ENCODE measurements at places on chromosomes 12 and 14.
A peak's percentile ranks its signal among the peaks of the same experiment; 100 is the strongest.

DNA sequence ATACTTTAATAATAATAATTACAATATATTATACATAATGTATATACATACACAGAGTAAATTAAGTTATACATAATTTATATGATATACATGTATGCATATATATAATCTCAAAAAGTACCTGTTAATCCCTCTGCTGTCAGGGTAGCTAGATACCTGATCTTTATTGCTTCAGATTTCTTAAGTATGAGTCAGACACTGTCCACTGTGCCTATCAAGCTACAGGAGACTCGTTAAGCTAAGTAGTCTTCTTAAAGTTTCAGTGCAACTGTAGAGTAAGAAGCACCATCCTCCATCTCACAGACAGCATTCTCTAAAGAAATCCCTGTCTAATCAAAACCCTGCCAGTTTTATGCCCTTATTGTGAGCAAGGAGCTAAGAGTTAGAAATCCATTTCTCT lies 428.7 kb downstream of the RERGL start:
- DNase-seq, result no peak

DNA sequence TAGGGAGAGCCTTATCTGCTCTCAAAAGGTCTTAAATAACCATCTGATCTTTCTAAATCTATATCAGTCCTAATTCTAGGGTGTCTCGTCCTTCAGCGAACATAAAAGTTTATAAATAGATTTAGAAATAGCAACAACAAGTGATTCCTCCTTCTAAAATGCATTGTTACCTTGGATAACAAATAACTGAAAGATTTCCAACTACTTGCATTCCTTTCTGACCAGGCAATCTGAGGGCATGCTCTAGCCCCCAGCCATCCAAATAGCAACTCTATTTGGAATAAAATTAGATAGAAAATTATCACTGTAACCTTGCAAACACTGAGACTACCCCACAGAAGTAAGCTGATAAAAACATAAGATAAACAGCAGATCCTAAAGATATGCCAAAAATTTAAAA lies 21.8 kb upstream of the KRR1 start:
- no peak for DNase-seq

- peak; percentile 18 for DNase-seq
Observed at GRCh38 chr12:22287776-22288621, 46.5 kb downstream of the ST8SIA1 start.

DNA sequence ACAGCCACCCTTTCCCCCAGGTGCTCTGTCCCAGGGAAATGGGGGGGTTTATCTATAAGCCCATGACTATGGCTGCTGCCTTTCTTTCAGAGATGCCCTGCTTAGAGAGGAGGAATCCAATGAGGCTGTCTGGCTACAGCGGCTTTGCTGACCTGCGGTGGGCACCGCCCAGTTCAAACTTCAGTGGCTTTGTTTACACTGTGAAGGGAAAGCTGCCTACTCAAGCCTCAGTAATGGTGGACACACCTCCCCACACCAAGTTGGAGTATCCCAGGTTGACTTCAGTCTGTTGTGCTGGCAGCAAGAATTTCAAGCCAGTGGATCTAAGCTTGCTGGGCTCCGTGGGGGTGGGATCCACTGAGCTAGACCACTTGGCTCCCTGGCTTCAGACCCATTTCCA lies 869.2 kb downstream of the SLC6A15 start:
- DNase-seq, result no peak

- no peak for DNase-seq
Observed at GRCh38 chr14:99554757-99555531, 49.1 kb downstream of the CCDC85C start.

- DNase-seq, result no peak
Observed at GRCh38 chr14:100581228-100582145, 5.7 kb downstream of the BEGAIN start.

GRCh38 chr14:90696720-90697119 lies 119.5 kb downstream of the TTC7B start:
- no peak for DNase-seq

- no peak for DNase-seq
Observed at GRCh38 chr12:100199023-100199346, 1.6 kb upstream of the ACTR6 start.

- DNase-seq, result no peak
Observed at GRCh38 chr12:101931498-101932326, 54.3 kb downstream of the DRAM1 start.

GRCh38 chr14:103535081-103535890 lies 6.3 kb downstream of the TRMT61A start:
- no peak for DNase-seq

DNA sequence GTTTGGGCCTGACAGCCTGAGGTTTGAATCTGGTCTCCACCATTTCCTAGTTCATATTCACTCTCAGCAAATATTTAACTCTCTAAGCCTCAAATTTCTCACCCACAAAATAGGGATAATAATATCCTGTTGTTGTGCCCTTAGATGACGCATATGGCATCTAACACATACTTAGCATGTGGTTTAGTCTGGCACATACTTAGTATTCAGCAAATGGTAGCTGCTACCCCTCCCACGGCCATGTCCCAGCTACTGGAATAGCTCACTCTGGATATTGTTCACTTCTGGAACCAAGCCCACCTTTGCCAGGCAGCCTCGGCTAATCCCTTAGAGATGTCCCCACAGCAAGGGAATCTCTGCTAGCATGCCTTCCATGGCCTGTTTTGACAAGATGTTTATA lies 53.3 kb downstream of the BICD1 start:
- DNase-seq, result no peak

DNA sequence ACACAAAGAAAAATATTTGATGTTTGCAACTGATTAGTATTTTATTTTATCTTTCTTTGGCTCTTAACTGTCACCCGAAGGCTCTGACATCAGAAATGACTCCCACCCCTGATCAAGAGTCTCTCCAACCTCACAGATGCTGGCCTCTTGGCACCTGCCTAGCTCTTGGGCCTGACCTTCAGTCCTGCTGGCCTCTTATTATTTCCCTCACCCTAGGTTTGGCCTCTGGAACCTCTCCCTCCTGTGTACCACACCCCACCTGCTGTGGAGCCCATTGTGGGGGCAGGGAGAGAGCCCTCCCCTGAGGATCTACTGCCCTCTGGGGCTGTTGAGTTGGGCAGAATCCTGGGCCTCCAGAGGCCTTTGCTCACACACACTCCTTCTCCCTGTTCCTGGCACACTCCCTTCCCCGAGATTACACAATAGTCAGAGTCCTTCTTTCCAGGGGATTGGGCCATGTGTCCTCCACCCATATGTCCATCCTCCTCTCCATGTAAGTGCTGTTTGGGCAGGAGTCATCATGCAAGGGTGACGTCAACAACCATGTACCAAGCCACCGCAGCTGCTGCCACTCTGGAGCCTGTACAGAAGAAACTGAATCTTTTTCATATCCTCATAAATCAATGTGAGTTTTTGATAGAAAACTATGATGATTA lies 124.3 kb downstream of the RASSF9 start:
- DNase-seq, result no peak

GRCh38 chr12:46521145-46521544 lies 148.6 kb upstream of the SLC38A2 start:
- no peak for DNase-seq

DNA sequence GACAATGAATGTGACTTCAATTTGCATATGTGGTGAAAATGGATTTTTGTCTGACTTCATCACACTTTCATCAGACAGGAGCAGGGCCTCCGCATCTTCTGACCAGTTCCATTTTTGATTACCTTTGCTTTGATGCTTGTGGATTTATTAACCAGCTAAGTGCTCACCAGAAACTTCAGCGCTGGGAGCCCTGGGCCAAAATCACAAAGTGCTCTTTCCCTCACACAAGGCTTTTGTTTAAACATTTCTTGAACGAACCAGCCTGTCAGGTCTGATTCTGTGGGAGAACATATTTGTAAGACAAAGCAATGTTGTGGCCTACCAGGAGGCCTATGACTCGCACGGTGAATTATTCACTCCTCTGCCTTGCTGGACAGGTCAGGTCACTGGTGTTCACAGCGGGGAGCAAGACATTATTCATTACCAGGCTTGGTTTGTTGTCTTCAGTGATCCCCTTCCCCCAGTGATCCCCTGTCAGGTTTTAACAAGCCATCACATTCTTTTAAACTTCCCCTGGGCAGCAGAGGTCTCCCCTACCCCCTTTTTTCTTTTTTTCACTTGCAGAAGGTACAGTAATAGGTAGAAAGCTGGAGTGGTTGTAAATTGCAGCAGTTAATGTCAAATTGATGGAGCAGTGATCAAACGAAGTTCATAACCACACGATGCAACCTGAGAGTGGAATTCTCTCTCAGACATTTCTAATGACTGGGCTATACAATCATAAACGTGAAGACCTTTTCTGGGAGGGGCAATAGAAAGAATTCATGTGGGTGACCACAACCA lies 167.5 kb upstream of the PRICKLE1 start:
- DNase-seq, result no peak

- no peak for DNase-seq
Observed at GRCh38 chr12:114166362-114166761, 200.2 kb upstream of the RBM19 start.

- no peak for DNase-seq
Observed at GRCh38 chr14:26811756-26812305, 214.0 kb upstream of the NOVA1 start.

GRCh38 chr12:122527478-122527944 lies 462 bp downstream of the KNTC1 start:
- DNase-seq, result peak; percentile 22

- DNase-seq, result peak; percentile 66
Observed at GRCh38 chr14:22099942-22100763, 426.5 kb upstream of the OR4E1 start.

GRCh38 chr14:29926701-29927375 lies 809 bp downstream of the PRKD1 start:
- DNase-seq, result no peak

DNA sequence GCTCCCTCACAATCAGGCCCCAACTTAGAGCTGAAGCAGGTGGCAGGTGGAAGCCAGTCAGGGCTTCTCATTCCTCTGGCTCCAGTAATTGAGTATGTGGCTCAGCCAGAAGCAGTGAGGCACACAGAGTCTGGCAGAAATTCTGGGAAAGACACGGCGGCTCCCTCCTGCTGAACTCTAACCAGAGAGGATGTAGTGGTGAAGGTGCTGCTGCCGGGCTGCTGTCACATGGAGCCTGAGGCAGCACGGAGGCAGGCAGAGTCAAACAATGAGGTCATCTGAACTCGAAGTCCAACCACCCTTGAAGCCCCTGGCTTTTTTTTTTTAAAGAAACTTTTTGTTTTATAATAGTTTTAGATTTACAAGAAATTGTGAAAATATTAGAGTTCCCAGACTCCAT lies 33.4 kb upstream of the SMOC1 start:
- DNase-seq, result no peak

GRCh38 chr14:62691647-62692489 lies 353.4 kb downstream of the KCNH5 start:
- DNase-seq, result no peak

DNA sequence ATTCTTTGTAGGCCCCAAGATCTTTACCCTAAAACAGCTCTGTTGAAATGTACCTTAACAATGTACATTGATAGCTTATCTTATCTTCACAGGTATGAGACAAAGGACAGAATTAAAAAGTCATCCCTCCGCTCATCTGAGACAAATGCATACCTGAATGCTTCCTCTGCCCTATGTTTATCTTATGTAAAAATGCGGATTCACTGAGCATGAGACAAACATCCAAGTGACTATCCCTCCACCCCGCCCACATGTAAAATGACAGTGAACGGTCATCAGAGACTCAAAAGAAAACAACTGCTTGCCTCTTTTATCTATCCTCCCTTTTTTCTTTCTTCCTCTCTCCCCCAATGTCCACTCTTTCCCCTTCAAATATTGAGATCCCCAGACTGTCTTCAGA lies 37.2 kb upstream of the ZNF740 start:
- no peak for DNase-seq

- DNase-seq, result no peak
Observed at GRCh38 chr14:75482366-75482765, 39.9 kb upstream of the BATF start.

GRCh38 chr12:51924551-51925319 lies 17.4 kb downstream of the ACVRL1 start:
- DNase-seq, result no peak

DNA sequence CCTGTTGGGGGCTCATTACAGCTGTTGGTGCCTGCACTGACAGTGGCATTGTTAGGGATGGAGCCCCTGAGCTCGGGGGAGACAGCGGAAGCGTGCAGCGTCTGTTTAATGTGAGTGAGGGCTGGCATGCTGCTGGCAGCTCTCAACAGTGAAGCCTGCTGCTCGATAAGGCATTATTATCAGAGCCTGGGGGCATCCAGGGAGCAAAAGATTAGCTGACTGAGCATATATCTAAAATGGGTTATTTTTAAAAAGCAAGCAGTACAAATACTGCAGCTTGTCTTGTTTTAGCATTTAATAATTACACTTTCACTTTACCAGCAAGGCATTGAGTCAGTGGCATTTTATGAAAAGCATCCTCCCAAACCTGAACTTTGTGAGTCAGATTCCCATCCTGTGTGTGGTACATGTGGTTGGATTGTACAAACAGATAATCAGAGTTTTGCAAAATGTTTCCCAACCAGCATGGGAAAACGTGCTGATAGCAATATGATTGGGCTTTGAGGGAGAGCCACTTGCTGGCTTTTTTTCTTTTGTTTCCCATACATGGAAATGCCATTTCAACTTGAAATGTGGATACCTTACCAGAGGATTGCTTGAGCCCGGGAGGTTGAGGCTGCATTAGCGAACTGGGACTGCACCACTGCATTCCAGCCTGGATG lies 150.8 kb downstream of the PRKCH start:
- peak; percentile 71 for DNase-seq

- DNase-seq, result no peak
Observed at GRCh38 chr14:94332063-94332583, 9.0 kb upstream of the SERPINA6 start.

GRCh38 chr14:75306927-75307699 lies 28.5 kb downstream of the FOS start:
- DNase-seq, result no peak

- no peak for DNase-seq
Observed at GRCh38 chr14:24329073-24329663, 5.7 kb downstream of the ADCY4 start.

GRCh38 chr12:66596199-66596598 lies 82.7 kb downstream of the GRIP1 start:
- DNase-seq, result no peak

DNA sequence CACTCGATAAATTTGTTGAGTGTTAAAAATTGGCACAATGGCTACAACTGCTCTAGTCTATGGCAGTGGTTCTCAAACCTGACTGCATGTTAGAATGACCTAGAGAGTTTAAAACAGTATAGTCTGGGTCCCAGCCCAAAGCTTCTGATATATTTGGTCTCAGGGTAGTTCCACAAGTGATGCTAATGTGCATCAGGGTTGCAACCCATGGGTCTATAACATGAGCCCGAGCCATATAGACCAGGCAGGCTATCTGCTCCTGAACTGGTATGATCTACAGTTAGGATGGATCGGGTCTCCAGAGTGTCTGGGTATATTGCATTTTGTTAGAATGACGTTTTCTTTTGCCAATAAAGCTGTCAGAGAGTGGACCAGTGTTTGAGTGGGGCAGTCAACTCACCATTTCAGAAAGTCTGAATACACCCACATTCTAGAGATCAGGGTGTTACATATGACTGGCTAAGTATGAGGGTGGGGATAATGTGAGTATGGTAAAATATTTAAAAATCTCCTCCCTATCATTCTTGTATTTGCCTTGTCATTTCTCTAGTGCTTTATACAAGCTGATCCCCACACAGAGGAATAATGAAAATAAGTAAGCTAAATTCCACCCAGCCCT lies 80.9 kb downstream of the FRMD6 start:
- DNase-seq, result no peak

All from CD4-positive, alpha-beta T cell treated with Interleukin-12 subunit alpha and Interleukin-12 subunit beta, for 1 hour (primary cell).